GM03348 (cell line): ENCODE measurements at places on chromosomes 1 and 21.

DNA sequence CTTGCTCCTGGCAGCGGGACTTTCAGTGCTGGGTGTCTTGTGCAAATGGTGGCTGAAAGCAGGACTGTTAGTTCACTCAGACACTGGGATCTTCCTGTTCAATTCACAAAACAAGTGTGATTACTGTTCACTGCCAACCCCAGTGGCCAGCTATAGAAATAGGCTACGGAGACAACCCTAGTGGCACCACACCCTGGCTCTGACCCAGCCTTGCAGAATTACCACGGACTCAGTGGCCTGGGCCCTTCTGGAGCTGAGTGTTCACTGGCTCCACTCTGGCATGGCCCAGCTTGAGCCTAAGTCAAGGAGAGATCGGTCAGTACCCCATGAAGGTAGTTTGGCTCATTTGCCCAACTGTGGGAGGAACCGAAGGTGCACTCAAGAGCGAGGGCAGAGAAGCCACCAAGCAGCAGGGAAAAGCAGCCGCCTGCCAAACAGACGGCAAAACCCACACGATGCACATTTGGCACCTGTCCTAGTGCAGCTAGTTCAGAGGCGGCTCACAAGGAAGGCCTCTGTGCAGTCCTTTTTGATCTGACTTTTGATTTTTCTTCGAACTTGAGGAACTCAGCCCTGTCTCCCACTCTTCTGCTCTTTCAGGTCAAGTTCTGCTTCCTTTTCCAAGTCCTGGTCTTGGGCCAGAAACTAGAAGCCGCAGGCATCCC, 5.9 kb downstream of the KIAA2013 start:
- no peak for DNase-seq

GRCh38 chr1:19345391-19345790, 33.3 kb downstream of the SLC66A1 start:
- DNase-seq = no peak

DNA sequence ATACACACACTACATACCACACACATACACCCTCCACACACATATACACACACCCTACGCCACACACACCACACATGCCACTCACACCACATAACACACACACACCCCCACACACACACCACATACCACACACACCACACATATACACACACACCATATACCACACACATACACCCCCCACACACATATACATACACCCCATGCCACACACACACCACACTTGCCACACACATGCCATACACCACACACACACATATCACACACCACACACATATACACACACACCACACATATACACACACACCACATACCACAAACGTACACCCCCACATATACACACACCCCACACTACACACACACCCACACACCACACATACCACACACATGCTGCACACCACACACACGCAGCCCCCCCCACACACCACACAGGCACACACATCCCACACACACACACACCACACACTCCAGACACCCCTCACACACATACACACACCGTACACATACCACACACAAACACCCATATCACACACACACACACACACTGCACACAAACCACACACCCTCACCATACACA, 76.7 kb upstream of the TMPRSS2 start:
- no peak for DNase-seq

DNA sequence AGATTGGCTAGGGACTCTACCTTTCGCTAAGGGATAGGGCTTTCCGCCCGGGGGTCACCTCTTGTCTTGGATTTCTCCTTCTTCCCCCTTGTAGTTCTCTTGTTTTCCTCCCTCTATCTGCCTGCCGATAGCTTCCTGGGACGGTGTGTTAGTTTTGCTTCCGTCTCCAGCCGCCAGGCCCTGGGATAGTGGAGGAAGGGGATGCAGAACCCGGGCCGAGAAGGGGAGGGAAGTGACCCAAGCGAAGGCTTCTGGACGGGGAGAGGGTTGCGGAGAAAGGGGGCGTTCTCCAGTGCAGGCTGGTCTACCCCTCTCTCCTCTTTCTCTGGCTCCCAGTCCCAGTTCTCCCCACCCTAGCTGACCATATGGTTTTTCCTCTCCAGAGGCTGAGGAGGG, 871 bp downstream of the TUFT1 start:
- DNase-seq = peak; percentile 27

DNA sequence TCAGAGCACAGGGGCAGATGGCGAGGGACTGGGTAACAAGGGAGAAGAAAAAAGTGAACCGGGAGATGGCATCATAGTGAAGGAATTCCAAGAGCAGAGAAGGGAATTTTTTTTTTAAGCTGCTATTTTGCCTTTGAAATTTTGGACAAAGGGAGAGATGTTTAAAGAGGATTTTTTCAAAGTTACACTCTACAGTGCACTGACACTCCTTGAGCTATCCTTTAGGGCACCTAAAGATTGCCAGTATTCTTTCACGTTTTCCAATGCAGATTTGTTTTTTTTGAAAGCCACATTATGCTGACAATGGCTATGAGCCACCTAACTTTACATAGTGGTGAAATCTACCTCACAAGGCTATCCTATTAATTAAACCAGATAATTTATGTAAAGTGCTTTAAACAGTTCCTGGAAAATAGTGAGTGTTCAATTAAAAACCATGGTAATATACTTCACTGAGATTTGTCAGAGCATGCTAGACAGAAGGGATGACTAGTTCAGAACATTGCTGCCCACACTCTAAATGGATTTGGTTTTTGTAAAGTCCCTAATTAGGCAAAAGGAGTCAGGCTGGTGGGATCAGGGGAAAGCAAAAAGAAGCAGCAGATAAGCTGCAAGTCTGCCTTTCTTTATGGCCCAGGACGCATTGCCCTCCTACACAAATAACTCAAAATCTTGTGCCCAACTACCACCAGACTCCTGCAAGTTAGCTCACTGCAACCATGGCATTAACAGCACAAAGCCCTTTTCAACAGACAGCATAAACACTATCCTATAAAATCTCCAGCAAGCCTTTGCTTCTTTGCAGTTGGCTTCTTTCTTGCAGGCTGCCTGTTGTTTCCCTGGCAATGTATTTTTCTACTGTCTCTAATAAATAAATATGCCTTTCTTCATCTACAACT, 53.9 kb downstream of the PRDX6 start:
- DNase-seq = no peak

- DNase-seq = no peak
Observed at GRCh38 chr1:31669786-31670592, 25.3 kb upstream of the PEF1 start.

GRCh38 chr1:28680151-28680550, 11.6 kb downstream of the GMEB1 start:
- DNase-seq = no peak

DNA sequence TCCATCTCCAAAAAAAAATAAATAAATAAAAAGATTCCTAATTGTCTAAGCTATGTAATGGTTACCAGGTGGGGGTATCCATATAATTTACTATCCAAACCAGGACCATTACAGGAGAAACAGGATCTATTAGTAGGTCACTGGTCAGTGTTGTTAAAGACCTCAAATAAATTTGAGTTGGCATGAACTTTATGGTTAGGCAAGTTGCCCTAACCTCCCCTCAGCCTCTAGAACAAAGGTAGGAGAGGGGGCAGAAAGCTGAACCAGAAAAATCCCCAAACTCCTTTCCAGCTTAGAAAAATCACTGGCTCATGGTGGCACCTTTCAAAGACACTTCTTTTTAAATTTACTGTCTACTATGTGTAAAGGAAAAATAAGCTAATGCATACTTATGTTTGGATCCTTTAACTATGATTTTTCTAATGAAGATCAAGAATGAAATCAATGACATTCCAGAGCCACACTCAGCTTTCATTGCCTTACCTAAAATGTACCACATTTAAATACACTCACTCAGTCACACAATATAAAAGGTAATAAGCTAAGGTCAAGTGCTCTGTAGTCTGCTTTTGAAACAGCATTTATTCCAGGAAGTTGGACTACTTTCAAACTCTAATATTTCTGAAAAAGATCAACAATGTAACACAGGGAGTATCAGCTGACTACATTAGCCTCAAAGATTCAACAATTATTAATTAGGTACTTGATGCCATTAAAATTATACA, 13.8 kb downstream of the EIF4G3 start:
- no peak for DNase-seq

- DNase-seq = peak; percentile 64
Observed at GRCh38 chr1:151693057-151693651, 23.4 kb downstream of the CELF3 start.

DNA sequence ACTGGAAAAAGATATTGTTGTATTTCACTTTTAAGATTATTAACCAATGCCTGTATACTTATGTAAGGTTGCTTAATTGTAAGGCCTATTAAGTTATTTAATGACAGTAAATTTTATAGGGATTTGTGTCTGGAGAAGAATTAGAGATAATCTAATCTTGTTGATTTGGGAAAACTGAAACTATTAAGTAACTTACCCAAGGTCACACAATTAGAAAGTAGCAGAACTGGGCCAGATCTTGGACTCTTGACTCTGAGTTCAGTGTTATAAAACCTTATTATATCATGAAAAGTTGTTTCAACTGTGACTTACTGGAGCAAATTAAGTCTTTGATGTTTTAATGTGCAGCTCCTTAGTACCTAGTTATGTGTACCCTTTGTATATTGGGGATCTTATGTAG, 38.5 kb downstream of the CAMTA1 start:
- no peak for DNase-seq

- DNase-seq = peak; percentile 83
Observed at GRCh38 chr1:208165659-208166058, 78.5 kb downstream of the PLXNA2 start.

DNA sequence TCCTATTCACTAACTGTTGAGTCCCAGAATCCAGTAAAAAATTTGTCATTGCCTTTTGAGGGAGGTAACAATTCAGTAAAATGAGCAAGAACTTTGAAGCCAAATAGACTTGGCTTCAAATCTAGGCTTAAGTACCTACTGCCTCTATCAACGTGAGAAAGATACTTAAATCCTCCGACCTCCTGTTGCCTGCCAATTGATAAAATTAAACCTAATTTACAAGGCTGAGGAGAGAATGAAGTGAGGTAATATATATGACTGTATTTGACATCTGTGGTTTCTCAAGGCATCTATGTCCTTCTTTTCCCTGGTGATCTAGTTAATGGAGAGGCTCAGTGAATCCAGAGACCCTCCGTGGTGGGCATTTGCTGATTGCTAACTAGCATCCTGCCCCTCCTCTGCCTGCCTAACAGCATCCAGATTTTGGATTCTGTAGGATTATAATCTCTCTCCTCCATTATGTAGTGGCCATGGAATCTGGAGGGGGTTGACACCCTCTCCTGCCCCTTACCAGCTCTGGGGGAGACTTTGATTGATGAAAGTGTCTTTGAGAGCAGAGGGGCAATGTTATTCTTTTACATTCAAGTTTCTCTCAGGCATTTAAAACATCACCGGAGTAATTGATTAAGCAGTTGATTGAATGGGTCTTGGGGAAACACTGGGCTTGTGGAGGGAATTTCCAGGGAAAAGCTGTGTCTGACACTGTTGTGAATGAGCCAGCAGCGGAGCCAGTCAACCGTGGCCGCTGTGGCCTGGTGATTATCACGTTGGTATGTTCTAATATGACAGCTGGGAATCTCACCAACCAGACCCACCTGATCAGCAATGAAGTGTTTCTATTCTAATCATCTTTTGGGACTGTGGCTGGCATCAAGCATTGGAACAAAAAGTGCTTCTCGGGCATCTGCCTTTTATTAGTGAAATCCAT, 140.7 kb upstream of the FAM78B start:
- no peak for DNase-seq

DNA sequence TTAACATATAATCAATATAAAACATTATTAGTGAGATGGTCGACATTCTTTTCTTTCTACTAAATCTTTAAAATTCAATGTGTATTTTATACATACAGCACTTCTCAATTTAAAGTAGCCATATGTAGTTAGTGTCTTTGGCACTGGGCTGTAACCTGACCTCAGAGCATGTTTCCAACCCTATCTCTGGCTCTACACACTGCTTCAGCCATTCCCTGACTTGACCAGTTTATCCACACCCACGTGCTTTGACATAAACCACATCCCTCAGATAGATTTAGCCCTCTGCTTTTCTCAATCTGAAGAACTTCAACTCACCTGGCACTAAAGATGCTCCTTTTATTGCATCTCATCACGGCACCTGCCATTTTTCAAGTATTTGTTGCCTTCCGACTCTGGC, 58.3 kb downstream of the RGS2 start:
- DNase-seq = no peak

GRCh38 chr1:182084487-182085316, 23.2 kb upstream of the ZNF648 start:
- DNase-seq = peak; percentile 91

- peak; percentile 61 for DNase-seq
Observed at GRCh38 chr1:154741327-154741726, 128.8 kb downstream of the KCNN3 start.

DNA sequence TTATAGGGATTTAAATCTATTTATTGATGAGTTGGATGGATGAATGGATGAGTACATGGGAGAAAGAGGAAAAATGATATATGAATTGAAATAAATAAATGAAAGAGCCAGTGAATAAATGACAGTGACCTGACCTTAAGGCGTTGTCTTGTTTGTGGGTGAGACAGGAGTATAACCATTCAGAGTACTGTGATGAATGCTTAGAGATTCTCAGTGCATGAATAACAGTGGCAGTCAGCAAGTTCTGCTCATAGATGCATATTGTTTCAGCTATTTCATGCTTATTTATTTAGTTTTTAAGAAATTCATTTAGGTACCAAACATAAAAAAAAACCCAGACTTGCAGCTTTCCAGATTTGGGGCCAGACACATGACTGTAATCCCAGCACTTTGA, 116.4 kb downstream of the FGGY start:
- DNase-seq = no peak

DNA sequence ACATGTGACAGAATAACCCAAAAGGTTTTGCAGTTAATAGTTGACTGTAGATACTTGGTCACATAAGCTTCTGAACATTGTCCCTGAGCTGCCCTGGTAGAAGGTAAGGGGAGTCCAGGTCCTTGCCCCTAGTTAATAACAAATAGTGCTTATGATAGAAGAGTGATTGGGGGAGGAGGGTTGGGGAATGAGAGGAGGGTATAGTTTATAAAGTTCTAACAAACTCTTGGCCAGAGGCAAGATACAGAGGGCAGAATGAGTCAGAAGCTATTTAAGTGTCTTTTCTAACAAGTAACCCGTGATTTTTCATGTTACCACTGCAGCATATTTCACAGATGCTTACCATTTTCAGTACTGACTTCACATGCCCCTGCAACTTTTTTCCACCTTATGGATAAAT, 26.7 kb upstream of the MYOCOS start:
- no peak for DNase-seq

GRCh38 chr1:119652587-119652986, 4.5 kb upstream of the ZNF697 start:
- no peak for DNase-seq

DNA sequence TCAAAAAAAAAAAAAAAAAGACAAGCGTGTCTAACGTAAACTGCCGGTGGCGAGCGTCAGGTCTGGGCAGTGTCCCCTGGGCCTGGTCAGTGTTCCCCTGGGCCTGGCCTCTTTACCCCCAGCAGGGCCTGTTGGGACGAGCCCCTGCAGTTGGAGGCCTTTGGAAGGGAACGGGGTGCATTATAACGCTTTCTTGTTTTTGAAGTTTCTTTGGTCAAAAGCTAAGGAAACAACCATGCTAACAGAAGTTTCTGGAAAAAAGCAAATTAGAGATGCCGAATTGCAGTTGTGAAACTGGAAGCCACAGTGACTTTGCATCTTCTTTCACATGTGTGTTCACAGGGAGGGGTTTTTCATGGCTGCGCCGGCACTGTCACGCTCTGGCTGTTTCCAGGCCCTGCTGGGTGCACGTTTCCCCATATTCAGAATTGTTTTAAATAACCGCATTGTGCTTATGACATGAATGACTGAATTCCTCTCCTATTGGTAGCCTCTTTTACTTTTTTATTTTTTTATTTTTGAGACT, 16.0 kb downstream of the RRP1 start:
- DNase-seq = no peak

GRCh38 chr1:84006591-84006990, 7.7 kb upstream of the TTLL7 start:
- no peak for DNase-seq
